Activated CD4-positive, alpha-beta T cell treated with anti-CD3 and anti-CD28 coated beads, Interleukin-2, amount 10 ng/mL, durations not matched to agents 24 days and 14 days (primary cell): ENCODE measurements at places on chromosomes 5 and 9.

- DNase-seq: no peak
Observed at GRCh38 chr5:171617266-171617665, 168.4 kb upstream of the SMIM23 start.

DNA sequence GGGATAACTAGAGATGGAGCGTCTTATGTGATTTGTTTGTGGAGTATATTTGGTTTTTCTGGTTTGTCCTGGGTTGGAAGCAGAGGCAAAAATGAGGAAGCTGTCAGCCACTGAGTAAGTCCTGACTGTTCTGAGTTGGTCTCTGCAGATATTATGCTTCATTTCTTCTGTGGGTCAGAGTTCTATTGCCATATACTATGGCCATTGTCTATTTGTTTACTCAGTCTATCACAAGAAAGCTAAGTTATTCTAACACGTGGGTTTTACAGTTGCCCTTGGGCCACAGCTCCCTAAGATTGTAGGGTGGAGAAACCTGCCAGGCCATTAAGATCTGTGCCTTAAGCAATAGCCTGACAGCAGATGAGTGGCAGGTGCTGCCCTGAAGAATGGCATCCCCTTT, 3.0 kb upstream of the CTSV start:
- DNase-seq: no peak

- peak; percentile 72 for DNase-seq
Observed at GRCh38 chr9:84140535-84141101, 160.0 kb downstream of the RMI1 start.

DNA sequence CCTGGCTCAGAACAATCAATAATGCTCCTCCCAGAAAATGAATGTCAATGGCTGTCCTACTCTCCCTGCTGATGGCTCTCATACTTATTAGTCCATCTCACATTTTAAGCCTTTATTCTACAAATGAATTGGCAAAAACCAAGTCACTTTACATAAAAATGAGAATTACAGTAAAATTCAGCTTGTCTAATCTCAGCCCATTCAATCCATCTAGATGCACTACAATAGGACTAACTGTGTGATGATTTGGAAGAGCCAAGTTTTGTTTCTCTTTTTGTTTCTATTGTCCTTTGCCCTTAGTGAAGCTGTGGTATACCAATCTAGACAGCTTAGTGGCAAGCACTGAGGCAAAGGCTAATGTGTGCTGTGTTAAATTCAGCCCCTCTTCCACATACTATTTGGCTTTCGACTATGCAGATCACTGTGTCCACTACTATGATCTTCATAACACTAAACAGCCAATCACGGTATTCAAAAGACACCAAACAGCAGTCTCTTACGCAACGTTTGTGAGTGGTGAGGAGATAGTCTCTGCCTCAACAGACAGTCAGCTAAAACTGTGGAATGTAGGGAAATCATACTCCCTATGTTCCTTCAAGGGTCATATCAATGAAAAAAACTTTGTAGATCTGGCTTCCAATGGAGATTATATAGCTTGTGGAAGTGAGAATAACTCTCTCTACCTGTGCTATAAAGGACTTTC, 140.8 kb upstream of the ZNF462 start:
- DNase-seq: no peak

DNA sequence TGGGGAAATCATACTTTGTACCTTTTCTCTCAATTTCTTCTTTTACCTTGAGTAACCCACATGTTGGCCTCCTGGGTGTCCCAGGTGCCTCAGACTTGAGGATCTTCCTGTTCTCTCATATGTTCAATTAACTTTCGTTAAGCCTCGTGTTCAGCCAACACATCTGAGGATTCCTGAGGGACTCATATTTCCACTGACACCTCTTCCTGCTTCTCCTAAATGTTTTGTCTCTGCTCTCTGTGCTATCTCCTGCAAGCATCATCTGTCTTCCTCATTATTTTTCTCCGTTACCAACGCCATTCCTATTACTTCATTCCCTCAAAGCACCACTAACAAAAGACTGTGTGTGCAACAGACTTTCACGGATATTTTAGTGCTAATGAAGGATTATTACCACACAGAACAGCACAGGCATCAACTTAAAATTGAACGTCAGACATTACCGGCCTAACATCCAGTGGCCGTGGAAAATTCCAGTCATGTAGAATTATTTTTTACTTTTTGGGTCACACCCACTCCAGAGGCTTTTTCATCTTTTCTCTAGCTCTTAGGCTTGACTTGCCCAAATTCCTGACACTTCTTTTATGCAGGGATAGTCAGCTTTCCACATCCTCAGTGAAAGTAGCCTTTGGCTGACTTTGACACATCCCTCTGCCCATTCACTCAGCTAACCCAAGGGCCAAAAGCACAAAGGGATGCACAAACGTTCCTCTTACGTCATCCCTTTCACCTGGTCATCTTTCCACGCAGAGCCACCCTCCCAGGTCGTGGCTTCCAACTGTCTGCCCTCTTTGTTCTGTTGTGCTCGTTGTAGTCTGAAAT, 46.0 kb upstream of the OSMR start:
- no peak for DNase-seq

- DNase-seq: no peak
Observed at GRCh38 chr9:91392435-91392834, 30.7 kb upstream of the AUH start.

GRCh38 chr5:151451626-151452520, 4.5 kb downstream of the SLC36A1 start:
- no peak for DNase-seq

GRCh38 chr9:10052181-10052580, 560.6 kb downstream of the PTPRD start:
- no peak for DNase-seq

DNA sequence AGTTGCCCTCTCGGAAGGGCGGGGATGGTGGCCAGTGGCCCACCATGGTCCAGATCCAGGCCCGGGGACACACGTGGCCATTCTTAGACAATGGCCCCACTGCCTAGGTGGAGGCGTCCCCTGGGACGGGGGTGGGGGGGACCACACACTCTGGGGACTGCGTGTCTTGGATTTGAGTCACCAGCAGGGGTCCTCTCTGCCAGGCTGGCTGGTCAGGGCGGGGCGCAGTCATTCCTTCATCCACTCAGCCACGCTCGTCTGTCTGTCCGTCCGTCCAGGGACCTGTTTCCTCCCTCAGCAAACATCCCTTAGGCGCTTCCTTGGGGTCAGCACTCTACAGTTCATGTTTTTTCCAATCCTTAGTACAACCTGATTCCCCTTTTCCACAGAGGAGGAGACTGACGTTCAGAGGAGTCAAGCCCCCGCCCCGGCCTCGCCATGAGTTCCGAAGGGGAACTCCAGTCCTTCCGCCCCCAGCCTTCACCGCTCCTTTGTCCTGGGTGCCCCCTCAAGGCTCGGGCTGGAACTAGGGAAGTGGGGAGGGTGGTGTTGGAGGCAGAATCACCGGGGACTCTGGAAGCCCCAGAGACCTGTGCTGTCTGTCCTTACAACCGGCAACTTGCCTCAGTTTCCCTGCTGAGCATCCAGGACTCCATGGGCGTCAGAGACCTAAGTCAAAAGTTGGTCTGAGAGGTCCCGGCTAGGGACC, 276.6 kb upstream of the MVB12B start:
- no peak for DNase-seq

DNA sequence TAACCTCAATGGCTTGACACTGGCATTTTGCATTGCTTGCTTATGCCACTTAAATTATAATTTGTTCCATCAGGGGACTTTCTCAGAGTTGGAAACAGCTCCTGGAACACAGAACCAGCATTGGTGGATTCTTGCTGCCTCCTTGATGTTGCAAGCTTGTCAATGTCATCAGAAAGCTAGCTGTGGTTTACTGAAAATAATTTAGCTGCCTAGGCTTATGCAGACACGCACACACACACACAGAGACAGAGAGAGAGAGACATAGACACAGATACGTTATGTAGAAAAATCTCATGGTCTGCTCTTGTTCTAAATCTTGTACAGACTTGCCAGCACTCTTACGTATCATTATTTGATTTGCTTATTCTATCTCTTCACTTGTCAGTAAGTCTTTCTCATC, 78.0 kb downstream of the HMHB1 start:
- no peak for DNase-seq

GRCh38 chr5:16934677-16935153, 1.4 kb downstream of the MYO10 start:
- no peak for DNase-seq

DNA sequence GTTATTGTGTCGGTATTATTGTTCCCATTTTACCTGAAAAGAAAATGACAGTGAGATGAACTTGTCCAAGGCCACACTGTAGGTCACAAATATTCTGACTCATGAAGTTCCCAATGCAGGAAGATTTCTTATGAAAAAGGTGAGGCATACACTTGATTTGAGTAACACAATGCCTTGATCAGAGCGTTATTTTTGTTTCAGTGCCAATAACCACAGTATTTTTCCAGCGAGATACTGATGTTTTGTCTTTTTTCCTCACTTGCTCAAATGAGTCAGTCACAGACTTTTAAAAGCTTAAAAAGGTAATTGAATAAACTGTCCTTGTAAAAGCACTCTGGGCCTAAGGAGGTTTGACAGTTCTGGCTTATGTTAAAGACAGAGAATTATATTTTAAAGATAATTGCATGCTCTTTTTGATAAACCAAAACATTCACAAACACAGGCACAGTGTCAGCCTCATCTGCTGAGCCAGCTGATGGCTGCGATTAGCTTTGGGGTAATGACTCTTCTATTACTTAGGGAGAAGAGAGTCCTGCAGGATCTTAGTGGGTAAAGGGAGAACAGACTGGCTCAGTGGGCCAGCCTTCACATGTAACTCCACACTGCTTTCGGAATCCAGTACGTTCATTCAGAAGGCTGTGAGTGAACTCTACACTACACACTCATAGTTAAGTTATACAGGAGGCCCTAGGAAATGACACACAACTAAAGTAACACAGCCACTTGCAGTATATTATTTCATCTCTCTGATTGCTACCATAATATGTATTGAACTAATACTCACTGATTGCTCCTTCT, 165.5 kb upstream of the CD180 start:
- DNase-seq: no peak

- DNase-seq: no peak
Observed at GRCh38 chr5:14787801-14788579, 83.6 kb downstream of the ANKH start.

- no peak for DNase-seq
Observed at GRCh38 chr9:69946800-69947437, 96.7 kb upstream of the MAMDC2 start.

GRCh38 chr9:21919377-21920362, 74.5 kb downstream of the CDKN2A start:
- DNase-seq: peak; percentile 82

GRCh38 chr5:120103495-120103894, 360.6 kb upstream of the PRR16 start:
- no peak for DNase-seq
